ENCODE measurements at places on chromosomes 6 and 20.

DNA sequence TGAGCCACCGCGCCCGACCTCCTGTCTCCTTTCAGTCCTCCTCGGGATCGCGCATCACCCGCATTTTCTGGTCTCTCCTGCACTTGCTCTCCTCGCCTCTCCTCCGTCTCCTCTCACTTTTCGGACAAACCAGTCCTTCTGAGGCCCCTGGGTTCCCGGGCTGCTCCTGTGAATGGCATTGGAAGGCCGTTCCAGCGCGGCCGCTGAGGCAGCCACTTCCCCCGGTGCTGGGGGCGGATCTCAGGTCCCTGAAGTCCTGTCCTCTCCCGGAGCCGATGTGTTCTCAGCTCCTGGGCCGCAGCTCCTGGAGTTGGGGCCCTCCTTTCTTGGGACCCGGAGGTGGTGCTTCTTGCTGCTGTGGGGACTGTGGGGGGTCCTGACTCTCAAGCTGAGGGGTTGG is 803 bp downstream of the MICB start:
- DNase-seq = no peak

GRCh38 chr6:108163644-108164542 is 1.9 kb upstream of the NR2E1 start:
- no peak for DNase-seq

DNA sequence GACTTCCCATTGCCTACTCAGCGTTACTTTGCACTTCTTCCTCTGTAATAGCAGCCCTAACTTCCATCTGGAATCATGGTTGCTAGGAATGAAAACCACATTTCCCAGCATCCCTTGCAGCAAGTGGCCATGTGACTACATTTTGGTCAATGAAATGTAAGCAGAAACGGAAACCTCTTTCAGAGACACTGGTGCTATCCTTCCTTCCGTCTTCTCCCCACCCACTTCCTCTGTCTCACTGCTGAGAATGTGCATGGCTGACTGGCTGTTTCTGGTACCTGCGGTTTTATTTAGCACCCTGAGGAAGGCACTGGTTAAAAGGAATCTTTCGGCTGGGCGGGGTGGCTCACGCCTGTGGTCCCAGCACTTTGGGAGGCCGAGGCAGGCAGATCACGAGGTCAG is 107.4 kb downstream of the SCML4 start:
- DNase-seq = peak; percentile 58

- no peak for DNase-seq
Measured at GRCh38 chr6:67560068-67560467, 1075.0 kb upstream of the ADGRB3 start.

DNA sequence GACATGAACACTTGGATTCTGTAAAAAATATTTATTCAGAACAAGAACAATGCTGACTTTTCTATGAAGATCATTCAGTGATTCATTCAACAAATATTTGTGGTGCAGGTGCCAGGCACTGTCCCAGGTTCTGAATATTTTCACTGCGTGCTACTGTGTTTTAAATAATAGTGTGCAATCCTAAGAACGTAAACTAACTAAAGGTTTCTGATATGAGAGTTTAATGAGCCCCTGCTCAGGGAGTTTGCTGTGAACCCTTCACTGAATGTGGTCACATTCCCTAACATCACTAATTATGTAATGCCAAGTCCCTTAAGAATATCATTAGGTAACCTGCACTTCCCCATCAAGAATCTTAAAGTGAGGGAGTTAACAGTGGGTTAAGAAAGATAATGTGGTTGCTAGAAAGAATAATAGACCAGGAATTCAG is 1.7 kb upstream of the TMEM170B start:
- peak; percentile 50 for DNase-seq

- no peak for DNase-seq
Measured at GRCh38 chr6:62217866-62218265, 68.2 kb downstream of the KHDRBS2 start.

DNA sequence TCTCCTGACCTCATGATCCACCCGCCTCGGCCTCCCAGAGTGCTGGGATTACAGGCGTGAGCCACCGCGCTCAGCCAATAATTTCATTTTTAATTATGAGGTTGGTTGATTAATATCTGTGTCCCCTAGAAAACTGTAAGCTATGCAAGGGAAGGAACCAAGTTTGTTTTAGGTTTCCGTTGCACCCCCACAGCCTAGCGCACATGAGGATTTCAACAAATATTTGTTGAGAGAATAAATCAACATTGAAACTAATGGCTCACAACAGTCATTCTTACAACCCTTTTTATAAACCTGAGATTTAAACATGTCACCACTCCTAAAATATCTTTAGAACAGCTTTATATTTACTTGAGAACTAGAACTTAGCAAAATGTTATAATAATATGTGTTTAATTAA is 114.0 kb upstream of the CARMIL1 start:
- DNase-seq = no peak

DNA sequence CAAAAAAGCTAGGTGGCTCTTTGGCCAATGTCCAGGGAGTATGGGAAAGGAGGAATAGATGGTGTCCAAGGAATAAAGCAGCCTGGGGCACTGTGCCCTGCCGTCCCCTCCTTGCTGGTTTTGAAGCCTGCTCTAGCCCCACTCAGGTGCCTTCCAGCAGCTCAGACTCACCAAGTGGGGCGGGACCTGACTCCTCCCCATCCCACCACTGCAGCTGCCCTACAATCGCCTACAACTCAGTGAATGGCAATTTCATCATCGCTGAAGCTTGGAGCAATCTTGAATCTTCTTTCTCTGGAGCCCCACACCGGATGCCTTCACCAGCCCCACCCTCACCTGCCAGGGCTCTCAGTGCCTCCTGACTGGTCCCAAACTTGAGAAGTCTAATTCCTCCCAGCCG is 56.4 kb upstream of the NXT1 start:
- no peak for DNase-seq

DNA sequence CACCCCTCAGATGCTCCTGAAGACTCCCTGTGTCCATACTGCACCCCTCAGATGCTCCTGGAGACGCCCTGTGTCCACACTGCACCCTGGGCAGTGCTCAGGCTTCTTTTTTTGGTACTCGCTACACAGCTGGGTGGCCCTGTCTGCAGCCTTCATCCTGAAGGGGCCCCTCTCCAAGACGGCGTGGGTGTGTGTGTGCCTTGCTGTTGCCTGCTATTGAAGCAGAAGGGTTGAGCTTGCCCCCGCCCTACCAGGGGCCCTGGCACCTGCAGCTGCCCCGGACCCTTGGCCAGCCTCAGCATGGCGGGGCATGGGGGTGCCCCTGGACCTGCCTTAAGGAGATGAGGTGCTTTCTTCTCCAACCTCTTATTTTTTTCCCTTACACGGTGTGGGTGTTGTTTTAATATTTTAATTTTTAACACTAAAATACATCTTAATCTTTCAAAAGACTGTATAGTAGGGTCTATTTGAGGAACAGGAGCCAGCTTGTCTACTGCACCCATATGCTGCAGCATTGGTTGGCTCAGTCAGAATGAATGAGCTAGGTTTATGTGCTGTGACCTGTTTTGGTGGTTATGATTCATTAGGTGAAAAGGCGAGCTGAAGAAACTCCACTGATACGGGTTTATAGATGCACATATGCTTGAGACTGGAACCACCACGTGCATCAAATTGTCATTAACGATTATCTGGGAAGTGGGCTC is 135.9 kb downstream of the AGPAT4 start:
- peak; percentile 13 for DNase-seq

All from EL (cell line).